ENCODE measurements at places on chromosomes 16 and 17.
A peak's percentile ranks its signal among the peaks of the same experiment; 100 is the strongest.

GRCh38 chr16:84607694-84608093, 10.2 kb downstream of the COTL1 start:
- DNase-seq, result no peak

- no peak for DNase-seq
These were observed 69.9 kb upstream of the HSBP1 start for GRCh38 chr16:83737729-83738354.

DNA sequence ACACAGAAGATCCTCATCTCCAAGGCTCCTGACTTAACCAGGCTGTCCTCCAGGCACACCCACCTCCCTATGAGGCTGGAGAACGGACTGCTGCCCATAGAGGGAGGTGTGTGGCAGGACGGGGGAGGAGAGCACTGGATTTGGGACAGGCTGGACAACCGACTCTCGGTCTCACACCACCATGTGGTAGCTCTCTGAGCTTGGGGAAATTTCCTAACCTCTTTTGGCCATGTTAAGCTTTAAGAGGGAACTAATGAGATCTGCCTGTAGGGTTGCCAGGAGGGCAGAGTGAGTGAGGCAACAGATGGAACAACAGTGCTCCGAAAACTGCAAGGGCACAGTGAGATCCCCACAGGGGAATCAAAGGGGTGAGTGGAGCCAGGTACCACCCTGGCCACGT, 32.7 kb downstream of the RHBDL3 start:
- no peak for DNase-seq

DNA sequence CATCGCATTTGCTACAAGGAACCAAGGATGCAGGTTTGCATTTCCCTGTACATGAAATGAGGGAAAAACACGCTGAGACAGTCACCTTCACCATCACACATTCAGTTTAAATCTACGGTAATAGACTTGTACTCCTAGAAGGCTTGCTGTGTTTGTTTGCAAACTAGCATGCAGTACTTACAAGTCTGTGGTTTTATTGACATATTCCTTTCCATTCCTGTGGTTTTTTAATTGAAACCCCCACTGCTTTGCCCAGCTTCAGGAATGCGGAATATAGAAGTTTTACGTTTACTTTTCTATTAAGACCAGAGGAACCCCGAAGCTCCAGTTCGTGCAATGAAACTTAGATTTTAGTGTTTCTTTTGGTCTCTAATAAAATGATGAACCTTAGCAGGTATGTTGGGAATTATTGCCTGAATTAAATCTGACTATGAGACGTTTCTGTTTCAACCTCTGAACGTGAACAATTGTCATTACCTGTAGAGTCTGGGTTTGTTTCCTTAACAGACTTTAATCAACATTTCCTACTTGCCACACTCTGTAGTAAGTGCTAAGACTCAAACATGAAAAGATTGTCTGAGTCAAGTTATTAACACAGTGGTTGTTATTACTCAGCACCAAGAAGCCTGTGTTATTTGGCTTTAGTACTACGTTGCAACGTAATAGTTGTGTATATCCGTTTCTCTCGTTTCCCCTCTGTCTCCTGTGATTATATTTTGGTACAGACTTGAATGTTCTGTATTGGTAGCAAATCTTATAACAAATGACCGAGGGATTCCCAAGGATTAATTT, 793.3 kb upstream of the GOT2 start:
- DNase-seq, result no peak

DNA sequence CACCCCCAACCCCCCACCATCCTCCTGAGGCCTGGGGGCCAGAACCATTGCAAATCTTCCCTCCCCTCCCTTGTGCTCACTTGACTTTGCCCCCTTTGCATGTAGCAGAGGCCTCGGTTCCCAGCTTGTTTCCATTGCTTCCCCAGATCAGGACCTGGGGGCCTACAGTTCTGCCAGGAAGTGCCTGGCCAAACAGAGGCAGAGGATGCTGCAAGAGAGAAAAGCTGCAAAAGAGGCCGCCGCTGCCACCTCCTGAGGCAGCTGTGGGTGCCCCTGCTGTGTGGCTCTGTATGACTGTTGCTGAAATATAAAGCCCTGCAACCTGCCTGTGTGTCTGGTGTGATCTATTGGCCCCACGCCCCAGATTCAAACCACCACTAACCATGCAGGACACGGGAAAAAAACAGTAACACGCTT, 2.3 kb downstream of the NDUFB10 start:
- DNase-seq, result peak; percentile 77

Measured in H7 (cell line).